ENCODE measurements at places on chromosomes 5 and 9.
A peak's percentile ranks its signal among the peaks of the same experiment; 100 is the strongest.

GRCh38 chr9:23254404-23255184, 571.4 kb downstream of the ELAVL2 start:
- DNase-seq: no peak

GRCh38 chr9:131677049-131677443, 62.8 kb downstream of the RAPGEF1 start:
- DNase-seq: no peak

GRCh38 chr5:34586117-34586885, 69.8 kb upstream of the RAI14 start:
- DNase-seq: peak; percentile 72

GRCh38 chr5:5291357-5291756, 131.1 kb upstream of the ICE1 start:
- no peak for DNase-seq

DNA sequence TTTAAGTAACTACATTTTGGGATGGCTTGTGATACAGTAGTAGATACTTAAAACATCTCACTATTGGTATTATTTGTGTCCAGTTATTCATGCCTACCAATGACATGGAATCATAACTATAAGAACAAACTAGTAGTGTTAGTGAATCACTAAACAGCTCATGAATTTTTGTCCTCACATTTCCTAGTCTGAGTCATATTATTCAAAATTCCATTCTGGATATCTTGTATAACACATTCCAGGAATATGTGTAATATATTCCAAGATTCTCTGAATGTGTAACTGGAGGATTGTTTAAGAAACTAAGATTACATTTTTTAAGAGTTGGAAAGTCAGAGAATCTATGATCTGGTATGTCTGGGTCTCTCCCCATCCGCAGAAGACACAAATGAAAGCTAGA, 565.3 kb upstream of the ZNF608 start:
- DNase-seq: peak; percentile 85

DNA sequence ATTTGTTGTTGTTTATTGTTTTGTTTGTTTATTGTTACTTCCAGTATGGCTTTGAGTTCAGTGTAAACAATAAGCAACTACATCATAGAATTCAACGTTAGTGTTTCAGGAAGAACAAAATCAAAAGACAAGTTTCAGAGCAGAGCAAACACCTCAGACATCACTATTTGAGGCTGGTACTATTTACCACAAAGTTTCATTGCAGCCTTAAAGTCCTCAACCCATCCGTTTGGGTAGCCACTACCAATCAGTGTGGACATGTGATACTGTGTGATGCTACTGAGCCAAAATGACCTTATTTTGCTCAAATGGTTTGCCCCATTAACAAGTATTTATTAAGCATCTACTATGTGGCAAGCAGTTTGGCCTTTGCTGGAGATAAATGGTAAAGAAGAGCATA, 458.5 kb upstream of the PTGER4 start:
- DNase-seq: no peak

DNA sequence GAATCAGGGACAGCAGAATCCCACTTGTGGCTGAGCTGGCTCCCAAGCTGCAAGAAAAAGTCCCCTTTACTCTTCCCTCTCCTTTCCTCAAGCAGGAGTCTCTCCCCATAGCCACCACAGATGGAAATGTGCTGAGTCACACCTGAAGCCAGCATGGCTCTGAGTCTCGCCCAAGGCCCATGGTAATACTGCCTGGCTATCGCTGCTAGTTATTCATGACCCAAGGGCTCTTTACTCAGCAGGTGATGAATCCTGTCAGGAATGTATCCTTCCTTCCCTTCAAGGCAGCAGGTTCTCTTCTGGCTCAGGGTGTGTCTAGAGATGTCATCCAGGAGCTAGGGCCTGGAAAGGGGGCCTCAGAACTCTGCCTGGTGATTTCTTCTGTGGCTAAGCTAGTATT, 403.3 kb upstream of the PTPRD start:
- no peak for DNase-seq

GRCh38 chr5:173103411-173103810, 40.9 kb upstream of the BNIP1 start:
- DNase-seq: no peak

DNA sequence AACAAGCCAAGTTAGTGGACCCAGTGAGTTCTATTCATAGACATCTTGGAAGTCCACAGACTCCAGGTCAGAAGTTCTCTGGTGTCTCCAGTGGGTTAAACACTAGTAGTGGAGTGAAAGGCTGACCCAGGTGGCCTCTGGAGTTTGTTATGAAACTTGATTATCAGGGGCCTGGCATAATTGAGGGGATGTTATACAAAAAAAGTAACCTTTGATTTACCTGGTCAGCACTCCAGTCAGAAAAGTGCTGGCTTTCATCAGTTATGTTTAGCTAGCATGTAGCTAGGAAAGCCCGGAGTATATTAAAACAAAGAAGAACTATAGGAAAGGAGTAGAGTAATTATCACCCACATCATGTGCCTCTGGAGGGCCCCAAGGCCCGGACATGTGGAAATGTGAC, 171.1 kb downstream of the CD180 start:
- no peak for DNase-seq

GRCh38 chr5:74109344-74109743, 483.3 kb downstream of the ARHGEF28 start:
- DNase-seq: no peak

DNA sequence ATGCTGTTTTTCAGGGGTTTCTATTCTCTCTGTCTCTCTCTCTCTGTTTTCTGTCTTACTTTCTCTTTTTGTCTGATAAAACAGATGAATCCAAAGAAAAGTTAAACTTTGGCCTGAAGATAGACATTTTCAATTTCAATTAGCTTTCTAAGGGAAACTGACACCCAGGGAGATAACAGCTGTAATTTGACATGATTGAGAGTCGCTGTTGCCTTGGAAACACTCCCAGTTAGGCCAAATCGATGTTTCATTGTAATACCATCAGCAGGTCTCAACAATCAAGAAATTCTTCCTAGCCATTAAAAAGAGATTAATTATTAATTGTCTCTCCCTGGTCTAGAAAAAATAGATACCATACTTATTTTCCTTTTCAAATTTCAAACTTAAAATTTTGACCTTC, 53.0 kb downstream of the ENTREP1 start:
- DNase-seq: no peak

DNA sequence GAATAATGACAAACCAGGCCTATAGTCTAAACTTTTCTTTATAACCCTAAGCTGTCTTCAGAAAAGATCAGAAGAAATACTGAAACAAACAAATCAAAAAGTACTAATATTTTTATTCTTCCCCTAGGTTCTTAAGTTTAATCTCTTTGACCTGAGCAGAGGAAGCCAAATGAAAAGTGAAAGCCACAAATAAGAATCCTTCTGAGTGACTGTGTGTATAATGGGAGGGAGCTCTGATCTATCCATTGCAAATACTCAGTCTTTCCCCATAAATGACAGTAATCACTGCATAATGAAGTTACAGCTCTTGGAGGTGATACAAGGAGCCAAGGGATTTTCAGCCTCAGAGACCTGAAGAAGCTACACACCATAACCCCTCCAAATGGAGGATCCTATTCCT, 126.9 kb upstream of the ATP10B start:
- no peak for DNase-seq

- no peak for DNase-seq
Measured at GRCh38 chr5:107502676-107503060, 168.1 kb downstream of the EFNA5 start.

- no peak for DNase-seq
Measured at GRCh38 chr5:60356745-60357144, 343.2 kb downstream of the DEPDC1B start.

DNA sequence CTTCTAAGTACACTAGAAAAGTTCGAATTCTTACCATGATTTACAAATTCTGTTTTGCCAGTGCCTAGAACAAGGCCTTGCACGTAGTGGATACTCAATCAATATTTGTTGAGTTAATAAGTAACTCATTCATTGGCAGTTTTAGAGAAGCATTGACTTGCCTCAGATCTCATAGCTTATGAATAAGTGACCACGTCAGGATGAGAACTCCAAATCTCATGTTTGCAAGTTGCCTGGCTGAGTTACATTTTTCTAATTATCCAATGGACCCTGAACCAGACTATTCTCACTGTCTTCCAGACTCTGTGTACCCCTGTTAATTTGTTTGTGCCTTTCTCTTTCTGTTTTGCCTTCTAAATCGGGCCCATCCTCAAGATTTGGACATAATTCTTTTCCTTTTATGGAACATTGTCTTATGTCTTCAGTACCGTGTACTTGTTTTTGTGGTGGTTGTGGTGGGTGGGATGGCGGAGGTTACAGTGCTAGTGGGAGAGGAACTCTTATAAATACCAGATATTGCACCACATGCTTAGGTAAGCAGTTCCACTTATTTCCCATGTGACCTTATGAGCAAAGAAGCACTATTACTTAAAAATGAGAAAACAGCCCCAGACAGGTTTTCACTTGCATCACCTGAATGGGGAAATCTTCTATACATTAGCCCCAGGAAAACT, 96.3 kb downstream of the UNC13B start:
- DNase-seq: no peak

- no peak for DNase-seq
Measured at GRCh38 chr5:80756292-80756691, 101.5 kb upstream of the DHFR start.

DNA sequence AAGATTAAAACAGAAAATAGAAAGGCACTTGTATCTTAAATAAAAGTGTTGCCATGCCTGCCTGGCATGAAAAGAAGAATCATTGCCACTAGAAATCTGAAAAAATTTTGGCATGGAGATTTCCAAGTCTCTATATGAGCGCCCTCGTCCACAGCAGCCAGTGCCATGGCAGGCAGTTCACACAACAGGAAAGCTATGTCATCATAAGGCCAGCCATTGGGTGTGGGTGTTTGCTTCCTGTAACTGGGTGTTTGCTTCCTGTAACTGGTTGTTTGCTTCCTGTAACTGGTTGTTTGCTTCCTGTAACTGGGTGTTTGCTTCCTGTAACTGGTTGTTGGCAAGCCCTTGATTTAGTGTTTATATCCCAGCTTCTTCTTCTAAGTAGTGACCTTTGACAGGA, 446.7 kb downstream of the IRX1 start:
- DNase-seq: no peak

- DNase-seq: no peak
Measured at GRCh38 chr5:156119692-156120091, 207.3 kb upstream of the SGCD start.

DNA sequence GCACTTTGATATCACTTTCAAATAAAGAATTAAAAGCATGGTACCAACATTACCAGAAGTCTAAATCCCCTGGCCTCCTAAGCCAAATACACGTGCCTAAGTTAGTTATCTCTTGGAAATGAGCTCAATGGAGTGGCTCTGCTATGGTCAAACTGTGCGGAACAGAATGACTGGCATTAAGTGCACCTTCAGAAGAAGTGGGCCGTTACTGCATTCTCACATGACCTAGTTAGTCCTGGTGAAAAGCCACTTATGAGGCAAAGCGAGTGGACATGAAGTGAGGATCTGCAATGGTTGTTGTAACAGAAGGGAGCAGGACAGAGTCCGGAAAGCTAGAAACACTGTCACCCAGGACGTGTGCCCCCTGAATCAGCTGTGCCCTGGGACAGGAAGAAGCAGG, 633.1 kb downstream of the IRX1 start:
- DNase-seq: no peak

- no peak for DNase-seq
Measured at GRCh38 chr9:81534138-81534875, 155.0 kb downstream of the TLE1 start.

GRCh38 chr5:58498340-58498942, 7.2 kb downstream of the GAPT start:
- peak; percentile 53 for DNase-seq

- DNase-seq: peak; percentile 35
Measured at GRCh38 chr5:44365345-44365744, 23.9 kb downstream of the FGF10 start.

DNA sequence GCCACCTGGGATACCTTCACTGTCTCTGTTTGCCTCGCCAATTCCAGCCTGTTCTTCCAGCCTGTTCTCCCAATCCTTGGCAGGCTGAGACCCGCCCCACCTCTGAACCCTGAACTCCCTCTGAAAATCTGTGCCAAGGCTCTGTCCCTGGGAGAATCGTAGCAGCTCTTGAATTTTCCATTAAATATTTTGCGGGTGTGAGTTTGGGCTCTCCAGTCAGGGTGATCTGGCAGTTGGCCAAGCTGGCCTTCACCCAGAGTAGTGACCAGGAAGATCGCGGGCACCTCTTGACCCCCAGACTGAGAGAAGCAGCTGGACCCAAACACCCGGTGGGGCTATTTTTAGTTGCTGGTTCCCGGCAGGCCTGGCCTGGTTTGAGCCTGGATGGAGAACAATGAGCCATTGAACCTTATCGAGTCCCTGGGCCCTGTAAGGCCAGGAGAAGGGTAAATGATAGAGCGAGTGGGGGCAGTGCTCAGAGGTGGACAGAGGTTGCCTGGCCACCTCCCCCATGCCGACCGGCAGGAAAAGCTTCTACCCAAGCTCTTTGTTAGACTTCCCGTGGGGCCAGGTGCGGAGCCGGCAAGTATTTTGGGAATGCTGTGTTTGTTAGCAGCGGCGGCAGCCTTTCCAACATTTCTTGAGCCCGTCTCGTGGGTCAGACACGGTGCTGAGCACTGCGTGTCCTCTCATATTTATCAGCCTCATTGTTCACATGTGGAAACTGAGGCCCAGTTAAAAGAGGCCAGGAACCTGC, 146.2 kb downstream of the RGS3 start:
- DNase-seq: no peak

DNA sequence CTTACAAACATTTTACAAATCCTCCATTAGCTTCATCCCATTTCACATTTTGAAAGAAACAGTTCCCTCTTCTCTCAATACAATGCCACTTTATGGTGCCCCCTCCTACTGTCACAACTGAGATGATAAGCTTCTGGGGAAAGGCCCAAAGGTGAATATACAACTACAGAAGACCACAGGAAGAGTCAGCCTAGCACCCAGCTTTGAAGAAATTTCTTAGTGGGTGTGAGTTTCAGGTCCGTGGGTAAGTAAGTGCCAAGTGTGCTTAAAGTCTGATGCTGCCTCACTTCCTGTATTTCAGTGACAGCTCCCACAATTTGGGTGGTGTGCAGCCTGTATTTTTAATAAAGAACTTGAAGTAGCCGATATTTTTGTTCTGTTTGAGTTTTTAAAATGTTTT, 68.1 kb downstream of the ARHGEF28 start:
- no peak for DNase-seq

GRCh38 chr5:97801461-97801860, 618.4 kb upstream of the RIOK2 start:
- no peak for DNase-seq

- DNase-seq: no peak
Measured at GRCh38 chr5:37121027-37121426, 128.1 kb downstream of the CPLANE1 start.

DNA sequence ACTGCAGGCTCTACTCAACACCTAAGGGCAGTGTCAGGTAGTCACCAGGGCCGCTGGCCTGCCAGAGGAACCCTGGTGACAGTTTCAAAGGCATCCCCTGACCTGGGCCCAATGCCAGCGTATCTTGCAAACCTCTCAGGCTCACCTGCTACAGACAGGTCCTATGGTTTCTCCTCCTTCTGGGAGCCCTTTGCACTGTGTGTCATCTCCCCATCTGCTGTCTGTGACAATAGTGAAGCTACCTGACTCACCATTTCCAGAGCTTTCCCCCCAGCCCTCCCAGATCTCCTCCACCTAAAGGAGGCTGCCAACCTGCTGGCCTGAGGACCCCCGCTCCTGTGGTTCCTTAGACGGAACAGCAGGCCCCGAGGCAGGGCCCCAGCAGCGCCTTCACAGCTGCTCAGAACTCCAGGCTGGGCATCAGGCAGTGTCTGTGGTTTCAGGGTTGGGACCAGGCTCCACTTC, 203.1 kb downstream of the FSTL4 start:
- DNase-seq: no peak

GRCh38 chr9:5557606-5558587, 47.6 kb downstream of the PDCD1LG2 start:
- DNase-seq: no peak

GRCh38 chr5:87210743-87211142, 56.9 kb upstream of the RASA1 start:
- DNase-seq: no peak
